ENCODE measurements at places on chromosomes 12 and 14. TPM values are rescaled to one million over a fixed set of nuclear protein-coding genes. Genes with fewer than 3 reads are reported as not detected.

DNA sequence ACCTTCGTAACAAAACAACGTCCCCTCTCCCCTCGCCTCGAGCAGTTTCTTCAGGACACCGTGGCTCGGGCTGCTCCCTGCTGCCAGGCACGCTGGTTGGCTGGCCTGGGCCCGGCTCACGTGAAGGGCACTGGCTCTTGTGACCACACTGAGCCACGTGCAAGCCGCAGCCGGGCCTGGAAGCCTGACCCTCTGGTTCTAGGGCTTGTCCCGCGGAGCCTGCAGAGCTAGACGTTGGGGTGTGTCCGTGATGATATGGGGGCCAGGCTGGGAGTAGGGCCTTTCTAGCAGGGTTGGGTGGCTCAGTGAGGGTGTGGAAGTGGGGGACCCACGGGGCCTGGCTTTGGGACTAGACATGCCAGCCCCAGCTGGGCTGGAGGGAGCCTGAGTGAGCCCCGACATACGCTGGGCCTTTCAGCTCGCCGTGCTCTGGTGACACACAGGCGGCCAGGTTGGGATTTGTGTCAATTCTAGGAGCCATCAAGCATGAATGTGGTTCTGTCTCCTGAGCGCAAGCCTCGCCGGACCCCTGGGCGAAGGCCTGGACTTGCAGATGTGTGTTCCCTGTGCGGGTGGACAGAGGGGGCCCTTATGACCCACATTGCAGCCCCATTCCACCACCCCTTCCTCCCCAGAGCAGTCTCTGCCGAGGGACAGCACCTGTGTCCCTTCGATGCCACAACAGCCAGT is 13.6 kb upstream of the AMN start:
- H3K4me1 ChIP-seq: no peaks in the 10 kb centered on the region
- no peaks in the 10 kb centered on the region for H3K36me3 ChIP-seq
- H3K27me3 ChIP-seq: no peaks in the 10 kb centered on the region
- DNase-seq: peak; percentile 73
- no peak overlapping the region for H3K27ac ChIP-seq

DNA sequence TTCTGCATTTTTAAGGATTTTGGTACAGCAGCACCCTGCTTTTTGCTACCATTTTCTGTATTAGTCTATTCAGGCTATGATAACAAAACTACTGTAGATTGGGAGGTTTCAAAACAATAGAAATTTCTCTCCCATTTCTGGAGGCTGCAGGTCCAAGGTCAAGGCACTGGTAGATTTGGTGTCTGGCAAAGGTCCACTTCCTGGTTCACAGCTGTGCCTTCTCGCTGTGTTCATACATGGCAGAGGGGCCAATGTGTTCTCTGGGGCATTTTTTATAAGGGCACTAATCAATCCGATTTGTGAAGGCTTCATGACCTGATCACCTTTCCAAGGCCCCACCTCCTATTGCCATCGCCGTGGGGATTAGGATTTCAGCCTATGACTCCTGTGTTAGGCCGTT is 268.1 kb upstream of the RTL1 start:
- no peaks in the 10 kb centered on the region for H3K4me1 ChIP-seq
- no peaks in the 10 kb centered on the region for H3K27me3 ChIP-seq
- H3K4me3 ChIP-seq: no peak overlapping the region
- no peaks in the 10 kb centered on the region for H3K36me3 ChIP-seq

KITLG gene
- 6.5 TPM for total RNA-seq

GRCh38 chr12:20624718-20625117 is 70.4 kb upstream of the SLCO1C1 start:
- H3K27me3 ChIP-seq: no peaks in the 10 kb centered on the region
- H3K27ac ChIP-seq: no peak overlapping the region
- H3K4me3 ChIP-seq: no peak overlapping the region
- DNase-seq: no peak
- H3K4me1 ChIP-seq: peaks cover 4% of the 10 kb centered on the region
- H3K36me3 ChIP-seq: no peaks in the 10 kb centered on the region

GRCh38 chr12:92058664-92059063 is 87.0 kb downstream of the BTG1 start:
- peaks cover 1% of the 10 kb centered on the region for H3K4me1 ChIP-seq
- H3K4me3 ChIP-seq: no peak overlapping the region
- no peak for DNase-seq
- H3K27ac ChIP-seq: no peak overlapping the region
- H3K36me3 ChIP-seq: no peaks in the 10 kb centered on the region

DNA sequence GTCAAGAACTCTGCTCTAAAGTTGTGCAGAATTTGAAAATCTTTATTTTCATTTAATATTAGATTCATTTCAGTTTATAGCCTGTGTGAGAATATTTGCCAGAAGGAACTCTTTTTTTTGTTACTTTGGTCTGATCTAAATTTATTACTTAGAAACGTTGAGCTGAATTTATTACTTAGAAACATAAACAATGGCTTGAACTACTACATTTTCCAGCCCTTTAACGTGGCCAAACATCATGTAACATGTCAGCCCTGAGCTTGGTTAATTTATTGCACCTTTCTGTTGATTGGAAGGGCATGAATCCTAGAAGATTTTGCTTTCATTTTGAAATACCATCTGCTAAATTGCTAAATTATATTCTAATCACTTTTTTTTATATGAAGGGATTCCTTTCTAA is 241.4 kb downstream of the TMEM117 start:
- H3K27ac ChIP-seq: no peak overlapping the region
- no peak for DNase-seq
- no peaks in the 10 kb centered on the region for H3K27me3 ChIP-seq

DNA sequence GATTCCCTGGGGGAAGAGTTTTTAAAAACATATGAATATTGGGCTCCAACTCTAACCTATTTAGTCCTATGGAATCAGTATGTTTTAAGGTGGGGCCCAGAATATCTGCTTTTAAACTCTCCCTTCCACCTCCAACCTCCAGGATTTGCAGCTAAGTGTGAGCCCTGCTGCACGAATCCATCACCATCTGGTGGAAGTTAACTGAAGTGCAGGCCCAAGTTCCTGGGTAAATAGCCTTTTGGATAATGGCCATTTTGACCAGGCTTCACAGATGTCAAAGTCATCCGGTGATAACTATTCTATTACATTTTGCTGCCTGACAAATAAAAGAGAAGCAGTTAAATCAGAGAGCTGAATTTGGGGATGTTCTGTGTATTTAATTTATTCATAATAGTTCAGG is 58.1 kb upstream of the RMST start:
- H3K4me1 ChIP-seq: no peaks in the 10 kb centered on the region
- no peaks in the 10 kb centered on the region for H3K36me3 ChIP-seq
- H3K27me3 ChIP-seq: no peaks in the 10 kb centered on the region
- DNase-seq: no peak
- H3K27ac ChIP-seq: no peak overlapping the region
- H3K4me3 ChIP-seq: no peak overlapping the region

NID2 gene
- total RNA-seq: 22.1 TPM

- no peak for DNase-seq
- H3K4me3 ChIP-seq: no peak overlapping the region
- H3K4me1 ChIP-seq: no peaks in the 10 kb centered on the region
- no peak overlapping the region for H3K27ac ChIP-seq
Measured at GRCh38 chr14:67569011-67569650, 30.9 kb downstream of the PIGH start.

DNA sequence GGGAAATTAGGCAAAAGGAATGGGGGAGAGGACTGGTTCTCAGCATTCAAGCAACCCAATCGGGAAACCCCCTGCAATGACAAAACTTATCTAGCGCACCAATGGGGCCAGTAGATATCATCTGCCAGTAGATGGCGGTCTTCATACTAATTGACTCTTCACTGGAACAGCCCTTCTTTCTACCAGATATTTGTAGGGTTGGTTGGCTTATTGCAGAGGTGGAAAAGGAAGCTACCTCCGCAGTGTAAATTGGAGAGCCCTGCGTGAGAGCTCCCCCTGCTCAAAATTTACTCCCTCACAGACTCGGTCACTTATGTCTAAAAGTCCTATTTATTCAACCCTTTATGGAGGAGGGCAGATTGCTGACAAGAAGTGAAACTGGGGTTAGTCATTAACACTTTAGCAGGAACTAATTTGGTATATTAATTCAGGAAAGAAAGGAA is 166.1 kb upstream of the CCND2 start:
- no peak overlapping the region for H3K27ac ChIP-seq
- H3K27me3 ChIP-seq: no peaks in the 10 kb centered on the region
- H3K4me1 ChIP-seq: no peaks in the 10 kb centered on the region

SERPINA10 gene
- not detected for total RNA-seq

C1QL4 gene
- total RNA-seq: not detected

- peaks cover 1% of the 10 kb centered on the region for H3K4me1 ChIP-seq
- no peaks in the 10 kb centered on the region for H3K27me3 ChIP-seq
- no peak for DNase-seq
- no peak overlapping the region for H3K27ac ChIP-seq
- H3K4me3 ChIP-seq: no peak overlapping the region
Measured at GRCh38 chr14:65170318-65170717, 68.0 kb upstream of the MAX start.

GDF3 gene
- total RNA-seq: 0.84 TPM

- no peak for DNase-seq
- H3K36me3 ChIP-seq: no peaks in the 10 kb centered on the region
- no peaks in the 10 kb centered on the region for H3K27me3 ChIP-seq
- no peaks in the 10 kb centered on the region for H3K4me1 ChIP-seq
Measured at GRCh38 chr12:8989413-8989812, at the start of gene KLRG1. TSS of gene KLRG1 (plus strand) at chr12:8989546. CDS start at chr12:8989636, 90 bp downstream.

CLEC12A gene
- 3.6 TPM for total RNA-seq

DNA sequence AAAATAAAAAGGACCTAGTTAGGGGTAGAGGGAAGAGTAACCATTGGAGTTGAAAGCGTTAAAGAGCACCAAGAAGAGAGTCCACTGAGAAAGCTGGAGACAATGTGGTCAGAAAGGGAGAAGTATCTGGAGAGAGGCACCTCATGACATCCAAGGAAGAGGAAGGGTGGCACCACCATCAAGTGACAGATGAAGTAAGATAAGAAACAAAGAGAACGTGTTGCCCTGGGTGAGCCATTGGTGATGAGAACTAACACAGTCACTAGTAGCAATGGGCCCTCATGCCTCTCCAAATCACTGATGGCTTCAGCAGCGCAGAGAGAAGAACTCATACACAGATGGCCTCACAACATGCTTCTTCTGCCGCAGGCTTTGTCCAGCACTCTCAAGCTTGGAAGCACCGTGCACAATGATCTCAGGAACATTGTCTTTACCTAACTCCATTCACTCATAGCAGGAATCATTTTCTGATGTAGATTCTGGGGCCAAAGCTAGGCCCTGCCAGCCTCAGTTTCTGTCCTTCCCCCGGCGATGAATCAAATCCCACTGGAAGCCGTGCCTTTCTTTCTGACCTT is 252.9 kb downstream of the DPF3 start:
- H3K27me3 ChIP-seq: no peaks in the 10 kb centered on the region
- H3K27ac ChIP-seq: no peak overlapping the region
- no peaks in the 10 kb centered on the region for H3K4me1 ChIP-seq

TAS2R50 gene
- 3.3 TPM for total RNA-seq

DNA sequence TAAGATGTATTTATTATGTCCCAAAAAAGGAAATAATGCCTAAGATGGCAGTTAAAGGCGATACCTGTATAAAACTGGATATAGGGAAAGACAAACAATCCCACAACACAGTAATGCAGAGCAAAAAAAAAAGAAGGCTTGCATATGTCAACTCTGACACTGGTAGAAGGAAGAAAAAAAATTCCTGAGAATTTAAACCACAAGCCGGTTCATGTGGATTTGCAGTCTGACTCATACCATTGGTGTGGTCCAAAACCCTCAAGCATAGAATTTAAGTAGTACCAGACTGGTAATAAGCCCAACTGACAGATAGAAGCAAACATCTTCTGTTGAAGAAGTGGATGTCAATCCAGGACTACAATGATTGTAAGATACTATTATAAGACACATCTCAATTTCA is 7.2 kb downstream of the DNAI7 start:
- H3K27ac ChIP-seq: no peak overlapping the region
- H3K4me1 ChIP-seq: no peaks in the 10 kb centered on the region
- H3K36me3 ChIP-seq: no peaks in the 10 kb centered on the region

DNA sequence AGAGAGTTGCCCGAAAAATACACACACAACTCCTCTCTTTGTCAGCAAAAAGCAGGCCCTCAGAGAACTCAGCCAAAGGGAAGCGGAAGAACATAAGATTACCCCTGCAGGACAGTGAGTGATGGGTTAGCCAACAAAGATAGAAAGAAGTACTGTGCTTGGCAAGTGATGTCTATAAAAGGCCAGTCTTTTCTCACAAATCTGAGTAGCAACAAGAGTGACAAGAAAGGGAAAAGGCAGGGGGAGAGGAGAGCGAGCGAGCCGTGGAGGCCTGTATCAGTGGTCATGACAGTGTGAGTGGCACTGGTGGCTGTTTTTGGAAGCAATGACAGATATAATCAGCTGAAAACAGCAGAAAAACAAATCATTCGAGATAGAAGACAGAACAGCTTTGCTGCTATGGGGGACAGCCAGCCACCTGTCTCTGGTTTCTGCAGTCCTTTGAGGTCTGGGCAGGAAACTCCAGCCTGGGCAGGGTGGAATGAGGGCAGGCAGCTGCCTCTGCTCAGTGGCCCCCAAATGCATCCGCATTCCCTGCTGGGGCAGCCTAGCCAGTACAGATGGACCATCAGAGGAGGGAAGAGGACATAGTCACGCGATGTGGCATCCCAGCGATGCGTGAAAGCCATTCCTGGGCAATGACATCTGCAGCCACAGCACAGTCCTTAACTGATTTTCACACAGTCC is 74.7 kb downstream of the TRIM9 start:
- peaks cover under 1% of the 10 kb centered on the region for H3K4me1 ChIP-seq
- DNase-seq: no peak
- H3K4me3 ChIP-seq: no peak overlapping the region
- H3K27ac ChIP-seq: no peak overlapping the region

FLVCR2 gene
- total RNA-seq: 15.4 TPM

DNA sequence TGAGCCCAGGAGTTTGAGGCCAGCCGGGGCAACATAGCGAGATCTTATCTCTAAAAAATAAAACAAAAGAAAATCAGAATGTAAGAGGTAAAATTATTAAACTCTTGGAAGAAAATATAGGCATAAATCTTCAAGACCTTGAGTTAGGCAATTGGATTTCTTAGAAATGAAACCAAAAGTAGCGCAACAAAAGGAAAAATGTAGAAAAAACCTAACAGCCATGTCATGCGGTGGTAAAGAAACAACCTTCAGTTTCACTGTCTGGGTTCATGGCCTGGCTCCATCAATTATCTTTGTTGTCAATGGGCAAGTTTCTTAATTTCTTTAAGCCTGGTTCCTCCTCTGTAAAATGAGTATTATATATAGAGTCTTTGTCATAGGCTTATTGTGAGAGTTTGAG is 5.6 kb upstream of the GCH1 start:
- H3K4me1 ChIP-seq: no peaks in the 10 kb centered on the region
- no peak overlapping the region for H3K27ac ChIP-seq
- H3K4me3 ChIP-seq: no peak overlapping the region

DNA sequence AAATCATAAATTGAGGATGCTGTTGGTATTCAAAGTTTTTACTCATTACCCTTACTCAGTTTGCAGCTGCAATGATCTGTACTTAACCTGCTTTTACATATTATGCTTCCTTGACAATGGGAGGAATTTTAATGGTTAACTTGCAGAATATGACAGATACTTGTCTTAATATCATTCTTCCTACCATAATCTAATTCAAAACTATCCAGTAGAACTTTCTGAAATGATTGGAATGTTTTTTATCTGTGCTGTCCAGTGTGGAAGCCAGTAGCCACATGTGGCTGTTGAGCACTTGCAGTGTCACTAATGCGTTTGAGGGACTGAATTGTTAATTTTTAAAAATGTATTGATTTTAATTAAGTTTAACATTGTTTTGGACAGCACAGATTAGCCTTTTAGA is 23.5 kb downstream of the FGFR1OP2 start:
- DNase-seq: no peak
- no peaks in the 10 kb centered on the region for H3K27me3 ChIP-seq
- H3K4me1 ChIP-seq: no peaks in the 10 kb centered on the region
- H3K27ac ChIP-seq: no peak overlapping the region
- H3K36me3 ChIP-seq: peaks cover 5% of the 10 kb centered on the region
- H3K4me3 ChIP-seq: no peak overlapping the region

Data from aorta (tissue), 5 donors.